ENCODE measurements at places on chromosomes 7 and 10.

- DNase-seq = no peak
Measured at GRCh38 chr10:114681542-114681941, 23.5 kb upstream of the ABLIM1 start.

GRCh38 chr10:10038348-10038747 lies 979.3 kb upstream of the CELF2 start:
- no peak for DNase-seq

- DNase-seq = no peak
Measured at GRCh38 chr7:155378959-155379871, 78.7 kb upstream of the EN2 start.

DNA sequence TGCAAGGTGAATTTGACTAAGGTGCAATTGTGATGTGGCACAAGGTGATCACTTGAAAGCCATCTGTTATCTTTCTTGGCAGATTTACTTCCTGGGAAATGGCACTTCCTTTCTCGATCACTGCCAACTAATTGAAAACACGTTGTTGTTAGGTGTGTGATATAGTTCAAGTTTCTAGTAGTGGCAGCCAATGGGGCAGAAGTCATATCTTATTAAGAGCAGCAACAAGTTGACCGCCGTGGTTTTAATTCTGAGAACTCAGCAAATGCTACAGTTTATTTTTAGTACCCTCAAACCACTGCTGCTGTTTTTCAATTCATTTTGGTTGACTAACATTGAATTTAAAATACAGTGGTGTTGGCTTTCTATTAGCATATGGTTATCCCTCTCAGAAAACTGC lies 1.6 kb downstream of the CHN2 start:
- no peak for DNase-seq

DNA sequence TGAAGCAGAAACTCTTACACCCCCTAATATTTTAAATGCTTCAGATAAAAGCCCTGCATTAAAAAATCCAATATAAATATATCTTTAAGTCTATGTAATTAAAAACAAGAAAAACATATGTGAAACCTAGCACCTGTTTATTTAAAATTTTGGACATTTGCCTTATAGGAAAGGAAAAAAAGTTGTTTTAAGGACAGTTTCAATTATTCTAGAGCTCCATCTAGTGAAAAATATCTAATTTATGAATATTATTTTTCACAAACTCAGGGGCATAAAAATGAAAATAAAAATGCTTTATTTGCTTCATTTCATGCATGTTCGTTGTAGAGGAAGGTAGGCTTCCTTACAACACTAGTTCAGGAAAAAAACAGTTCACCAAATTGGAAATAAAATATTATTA lies 26.1 kb downstream of the ENKUR start:
- no peak for DNase-seq

DNA sequence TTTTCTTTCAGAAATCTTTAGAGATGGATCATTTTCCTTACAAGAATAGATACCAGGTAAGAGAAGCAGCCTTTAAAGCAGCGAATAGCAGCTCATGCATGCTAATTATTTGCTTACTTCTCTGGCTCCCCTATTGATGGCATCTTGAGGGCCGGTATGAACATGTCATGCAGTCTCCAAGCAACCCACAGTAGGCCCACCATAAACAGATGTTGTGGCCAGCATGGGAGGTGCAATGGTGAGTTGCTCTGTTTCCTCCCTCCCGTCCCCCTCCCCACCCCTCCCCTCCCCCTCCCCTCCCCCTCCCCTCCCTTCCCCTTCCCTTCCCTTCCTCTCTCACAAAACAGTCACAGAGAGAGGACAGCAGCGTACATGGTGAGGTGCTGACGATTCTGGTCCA lies 9.7 kb upstream of the ZNF273 start:
- DNase-seq = no peak

GRCh38 chr10:77501152-77501845 lies 136.3 kb downstream of the KCNMA1 start:
- DNase-seq = no peak

GRCh38 chr7:141630621-141631020 lies 71.3 kb downstream of the DENND11 start:
- DNase-seq = no peak

- DNase-seq = no peak
Measured at GRCh38 chr7:68537774-68538071, 1060.6 kb upstream of the AUTS2 start.

GRCh38 chr10:30169342-30169741 lies 110.0 kb upstream of the JCAD start:
- DNase-seq = no peak

GRCh38 chr10:104130041-104130440 lies 8.1 kb downstream of the SFR1 start:
- DNase-seq = no peak

GRCh38 chr7:19336836-19337383 lies 191.7 kb upstream of the FERD3L start:
- DNase-seq = no peak

DNA sequence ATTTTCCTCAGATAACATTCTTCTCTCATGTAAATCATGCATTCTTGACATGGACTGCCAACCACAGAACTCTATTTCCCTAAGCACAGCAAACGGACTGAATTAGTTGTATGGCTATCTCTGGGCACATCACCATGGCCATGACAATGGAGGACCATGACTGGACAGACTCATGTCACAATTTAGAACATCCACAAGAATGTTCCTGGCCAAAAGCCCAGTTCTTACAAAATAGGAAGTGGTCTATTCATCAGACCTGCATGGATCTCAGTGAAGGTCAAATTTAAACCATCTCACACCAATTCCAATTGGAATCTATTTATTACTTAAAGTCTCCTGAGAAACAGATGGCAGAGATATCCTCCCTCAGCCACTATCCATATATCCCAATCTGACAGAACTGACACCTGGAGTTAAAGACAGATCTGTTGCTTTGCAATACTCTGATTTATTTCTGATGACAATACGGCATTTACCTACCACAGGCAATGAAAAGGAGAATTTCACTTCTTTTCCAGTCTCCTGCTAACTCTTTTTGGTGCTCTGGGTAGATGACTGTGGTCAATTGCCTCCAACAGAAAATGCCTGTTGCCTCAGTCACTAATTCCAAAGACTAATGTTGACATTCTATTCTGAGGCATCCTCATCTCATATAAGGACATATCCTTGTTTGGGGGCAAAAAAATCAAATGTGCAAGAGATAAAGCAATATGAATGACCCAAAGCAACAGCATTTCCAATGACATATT lies 254.8 kb downstream of the HTR7 start:
- no peak for DNase-seq

DNA sequence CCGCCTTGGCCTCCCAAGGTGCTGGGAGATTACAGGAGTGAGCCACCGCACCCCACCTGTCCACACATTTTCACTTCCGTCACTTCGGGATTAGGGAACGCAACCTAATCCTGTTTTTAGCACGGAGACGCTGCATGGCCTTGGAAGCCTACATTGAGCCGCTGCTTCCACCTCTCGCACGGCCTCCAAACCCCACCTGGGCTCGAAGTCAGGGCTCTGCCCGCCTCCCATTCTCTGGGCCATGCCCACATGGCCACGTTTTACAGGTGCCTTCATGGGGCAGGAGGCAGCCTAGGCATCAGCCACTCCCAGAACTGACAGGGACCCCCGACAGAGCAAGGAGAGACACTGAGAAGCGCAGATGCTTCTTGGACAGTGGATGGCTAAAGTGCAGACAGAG lies 100.6 kb downstream of the OAT start:
- DNase-seq = no peak

- DNase-seq = peak; percentile 54
Measured at GRCh38 chr10:28668363-28669226, 8.7 kb upstream of the BAMBI start.

DNA sequence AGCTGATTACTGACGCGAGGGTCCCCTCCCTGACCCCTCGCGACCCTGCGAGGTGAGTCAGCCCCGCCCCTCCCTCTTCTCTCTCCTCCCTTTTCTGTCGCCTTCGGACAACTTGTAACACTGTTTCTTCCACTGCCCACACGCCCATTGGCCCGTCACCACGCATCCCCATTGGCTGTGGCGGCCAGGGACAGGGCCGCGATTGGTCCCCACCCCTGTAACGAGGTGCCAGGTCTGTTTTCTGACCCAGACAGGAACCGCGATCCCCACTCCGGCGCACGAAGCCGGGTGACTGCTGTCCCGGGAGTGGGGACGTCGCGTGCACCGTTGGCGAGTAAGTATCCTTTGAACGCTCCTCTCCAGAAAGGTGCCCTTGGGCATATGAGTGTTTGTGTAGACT lies at the start of gene STRA8:
Gene STRA8, plus strand, starts transcription at position 269 of the 400 bp plus-strand sequence. CDS start 6,687 bp downstream, outside the sequence.
- no peak for DNase-seq

- DNase-seq = no peak
Measured at GRCh38 chr7:112770051-112770450, 20.1 kb downstream of the TMEM168 start.

- no peak for DNase-seq
Measured at GRCh38 chr10:75617485-75618155, 186.2 kb downstream of the LRMDA start.

DNA sequence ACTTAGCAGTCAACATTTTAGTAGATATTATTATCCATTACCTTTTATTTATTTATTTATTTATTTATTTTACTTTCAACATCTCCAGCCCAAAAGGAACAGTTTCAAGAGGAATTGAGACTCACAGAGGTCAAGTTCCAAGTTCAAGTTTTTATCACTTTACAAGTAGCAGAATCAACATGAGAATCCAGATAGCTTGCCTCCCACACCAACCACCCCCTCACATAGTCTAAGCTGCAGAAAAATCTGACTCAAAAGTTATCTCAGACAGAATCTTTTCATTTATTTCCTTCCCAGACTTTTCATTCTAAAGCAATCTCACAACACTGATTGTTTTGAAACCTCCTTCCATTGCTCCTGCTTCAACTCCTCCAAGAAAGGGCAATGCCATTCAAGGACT lies 129.6 kb downstream of the GRM3 start:
- no peak for DNase-seq

- DNase-seq = no peak
Measured at GRCh38 chr10:48399056-48399541, 92.6 kb downstream of the MAPK8 start.

DNA sequence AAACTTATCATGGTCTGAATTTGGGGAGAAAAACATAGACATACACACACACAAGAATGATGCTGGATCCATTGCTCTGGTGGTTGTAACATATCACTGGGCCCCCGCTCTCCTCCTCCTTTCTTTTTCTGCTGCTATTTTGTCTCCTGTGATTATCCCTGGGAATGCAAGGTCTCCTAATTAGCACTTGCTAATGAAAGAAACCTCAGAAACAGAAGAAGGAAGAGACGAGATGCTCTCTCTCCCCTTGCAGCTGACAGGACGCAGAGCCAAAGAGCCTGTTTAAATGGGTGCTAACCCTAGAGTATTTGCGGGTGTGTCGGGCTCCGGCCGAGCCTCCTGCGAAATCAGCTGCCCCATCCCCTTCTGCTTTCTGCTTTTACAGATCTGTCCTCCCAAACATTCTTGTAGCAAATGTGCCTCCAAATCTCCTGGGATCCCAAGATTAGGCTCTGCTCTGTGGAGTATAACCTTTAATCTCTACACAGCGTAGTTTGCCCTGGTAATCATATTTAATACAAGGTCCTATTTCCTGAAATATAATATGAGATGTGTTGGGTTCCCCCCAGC lies 81.5 kb downstream of the FRMPD2 start:
- DNase-seq = no peak

GRCh38 chr10:102120991-102121738 lies 997 bp upstream of the LDB1 start:
- peak; percentile 28 for DNase-seq

- DNase-seq = no peak
Measured at GRCh38 chr10:132001238-132001972, 19.7 kb upstream of the BNIP3 start.

- no peak for DNase-seq
Measured at GRCh38 chr7:128362670-128363069, 1.2 kb upstream of the PRRT4 start.

- DNase-seq = no peak
Measured at GRCh38 chr7:42627626-42628025, 284.2 kb downstream of the C7orf25 start.

DNA sequence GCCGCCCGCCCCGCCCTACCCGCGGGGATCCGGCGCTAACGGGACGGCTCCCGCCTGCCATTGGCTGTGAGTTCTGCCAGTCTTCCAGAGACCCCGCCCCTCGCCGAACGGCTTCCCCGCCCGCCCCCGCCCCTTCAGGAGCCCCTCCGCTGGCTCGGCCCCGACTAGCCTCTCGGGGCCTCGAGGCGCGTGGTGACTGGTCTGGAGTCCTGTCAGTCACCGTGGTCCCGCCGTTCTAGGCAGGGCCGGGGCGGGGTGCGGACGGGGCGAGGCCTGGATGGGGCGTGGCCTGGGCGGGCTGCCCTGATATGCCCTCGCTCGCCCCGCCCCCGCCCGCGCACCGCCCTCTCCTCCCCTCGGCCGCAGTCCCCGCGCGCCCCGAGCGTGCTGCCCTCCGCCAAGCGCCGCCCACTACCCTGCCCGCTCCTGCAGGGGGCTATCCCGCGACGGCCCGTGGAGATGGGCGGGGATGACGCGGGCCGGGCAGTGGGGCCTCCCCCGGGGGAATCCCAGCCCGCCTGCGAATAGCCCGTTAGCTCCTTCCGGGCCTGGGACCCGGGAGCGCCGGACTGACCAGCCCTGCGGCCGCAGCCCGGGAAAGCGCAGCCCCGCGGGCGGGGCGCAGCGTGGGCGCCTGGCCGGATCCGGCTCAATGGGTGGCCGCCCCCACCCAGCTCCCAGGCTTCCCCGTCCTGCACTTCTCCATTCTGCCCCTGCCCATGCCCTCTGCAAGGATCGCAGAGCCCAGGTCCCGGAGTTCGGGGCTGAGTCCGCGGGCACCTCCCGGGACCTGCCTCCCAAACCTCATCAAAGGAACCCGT lies 444 bp upstream of the HIP1 start:
- peak; percentile 100 for DNase-seq

GRCh38 chr7:2663121-2663886 lies 24.7 kb upstream of the AMZ1 start:
- DNase-seq = no peak

DNA sequence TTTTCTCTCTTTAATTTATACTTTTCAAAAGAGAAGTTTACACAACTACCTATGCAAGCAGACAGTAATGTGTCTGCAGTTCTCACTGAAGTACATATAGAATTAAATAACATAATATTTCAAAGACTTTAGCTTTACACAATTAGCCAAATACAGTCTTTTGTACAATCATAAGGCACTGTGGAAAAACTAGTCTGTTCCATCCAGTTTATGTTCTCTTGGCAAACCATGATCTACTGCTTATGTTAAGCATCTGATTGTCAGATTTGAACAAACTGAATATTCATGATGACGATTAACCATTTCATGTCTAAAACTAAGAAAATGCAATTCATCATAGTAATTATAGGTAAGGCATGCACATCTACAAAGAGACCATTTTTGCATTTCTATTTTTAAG lies 842 bp downstream of the SEMA3A start:
- no peak for DNase-seq
